Activated CD4-positive, alpha-beta T cell treated with anti-CD3 and anti-CD28 coated beads for 48 hours (primary cell): ENCODE measurements at places on chromosomes 16 and 17.
A peak's percentile ranks its signal among the peaks of the same experiment; 100 is the strongest.

GRCh38 chr17:51371732-51372151 lies 111.4 kb downstream of the UTP18 start:
- peak; percentile 55 for DNase-seq

DNA sequence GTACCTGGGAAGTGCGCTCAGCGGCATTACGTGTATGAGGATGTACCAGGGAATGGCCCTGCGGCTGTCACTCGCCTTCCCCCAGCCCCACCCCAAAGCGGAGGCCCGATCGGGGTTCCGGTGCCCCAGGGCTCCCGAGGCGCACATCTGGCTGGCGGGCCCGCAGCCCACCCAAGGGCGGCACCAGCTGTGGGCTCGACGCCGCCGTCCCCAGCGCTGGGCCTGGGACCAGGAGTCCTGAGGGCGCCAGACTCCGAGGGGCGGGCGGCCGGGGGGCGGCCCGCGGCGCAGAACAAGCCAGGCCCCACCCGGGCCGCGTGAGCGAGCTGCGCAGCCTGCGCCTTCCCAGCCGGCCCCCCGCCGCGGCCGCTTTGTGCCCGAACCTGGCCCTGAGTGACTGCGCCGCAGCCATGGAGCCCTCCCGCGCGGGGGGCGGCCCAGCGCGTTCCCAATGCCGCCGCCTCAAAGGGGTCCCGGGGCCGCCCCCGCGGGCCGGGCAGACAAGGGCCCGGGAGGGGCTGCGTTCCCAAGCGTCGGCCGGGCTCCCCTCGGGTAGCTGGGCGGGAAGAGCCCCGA lies 17.4 kb downstream of the ZNF423 start:
- no peak for DNase-seq

DNA sequence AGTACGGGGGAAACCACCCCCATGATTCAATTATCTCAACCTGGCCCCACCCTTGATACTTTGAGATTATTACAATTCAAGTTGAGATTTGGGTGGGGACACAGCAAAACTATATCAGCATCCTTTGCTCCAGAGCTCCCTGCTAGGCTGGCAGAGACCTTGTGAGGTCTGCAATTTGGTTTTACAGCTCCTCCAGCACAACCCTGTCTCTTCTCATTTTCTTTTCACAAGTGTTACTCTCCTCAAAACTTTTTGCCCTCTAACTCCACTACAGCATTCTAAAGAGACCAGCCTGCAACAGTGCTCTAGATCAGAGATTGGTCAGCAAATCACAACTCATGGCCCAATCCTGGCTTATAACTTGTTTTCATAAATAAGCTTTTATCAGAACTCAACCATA lies 114.0 kb downstream of the USP31 start:
- DNase-seq: no peak

- no peak for DNase-seq
Observed at GRCh38 chr17:48510381-48510760, 20.4 kb downstream of the HOXB1 start.

- peak; percentile 28 for DNase-seq
Observed at GRCh38 chr17:17774009-17774881, 62.5 kb downstream of the SREBF1 start.

DNA sequence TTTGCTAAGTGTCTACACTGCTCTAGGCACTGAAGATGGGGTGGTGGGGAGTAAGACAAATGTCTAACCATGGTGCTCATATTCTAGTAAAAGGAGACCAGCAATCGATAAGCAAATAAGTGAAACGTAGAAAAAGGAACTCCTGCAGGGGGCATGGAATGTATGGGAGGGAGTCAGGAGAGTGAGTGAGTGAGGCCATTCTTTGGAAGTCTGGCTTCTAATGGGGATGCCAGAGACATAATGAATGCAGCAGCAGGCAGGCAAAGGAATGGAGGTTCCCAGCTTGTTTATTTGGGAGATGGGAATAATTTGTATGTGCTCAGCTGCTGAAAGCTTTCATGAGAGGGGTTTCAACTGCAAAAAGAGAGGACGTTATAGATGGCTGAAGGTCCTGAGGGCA lies 216.4 kb upstream of the DYNLRB2 start:
- no peak for DNase-seq

GRCh38 chr17:49691677-49692191 lies 13.8 kb upstream of the SPOP start:
- no peak for DNase-seq

DNA sequence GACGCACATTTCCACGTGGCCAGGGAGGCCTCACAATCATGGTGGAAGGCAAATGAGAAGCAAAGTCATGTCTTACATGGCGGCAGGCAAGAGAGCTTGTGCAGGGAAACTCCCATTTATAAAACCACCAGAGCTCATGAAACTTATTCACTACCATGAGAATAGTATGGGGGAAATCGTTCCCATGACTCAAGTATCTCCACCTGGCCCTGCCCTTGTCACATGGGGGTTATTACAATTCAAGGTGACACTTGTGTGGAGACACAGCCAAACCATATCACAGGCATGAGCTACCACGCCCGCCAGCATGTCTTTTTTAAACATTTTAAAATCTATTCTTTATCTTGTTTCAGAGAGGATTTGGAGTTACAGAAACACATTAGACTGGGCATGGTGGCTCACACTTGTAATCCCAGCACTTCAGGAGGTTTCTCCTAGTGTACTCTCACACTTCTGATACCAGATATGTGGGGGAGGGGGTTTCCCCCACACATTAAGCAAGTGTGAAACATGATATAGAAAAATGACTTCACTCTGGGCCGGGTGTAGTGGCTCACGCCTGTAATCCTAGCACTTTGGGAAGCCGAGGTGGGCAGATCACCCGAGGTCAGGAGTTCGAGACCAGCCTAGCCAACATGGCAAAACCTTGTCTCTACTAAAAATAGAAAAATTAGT lies 5.6 kb upstream of the ATMIN start:
- peak; percentile 49 for DNase-seq
